Fibroblast of lung (primary cell): ENCODE measurements at places on chromosomes 6 and 20. TPM values are rescaled to one million over a fixed set of nuclear protein-coding genes. Genes with fewer than 3 reads are reported as not detected.

GRCh38 chr6:161100072-161100471, 108.5 kb downstream of the MAP3K4 start:
- DNase-seq = no peak
- H3K4me1 ChIP-seq = peaks cover under 1% of the 10 kb centered on the region
- peaks cover 3% of the 10 kb centered on the region for H3K36me3 ChIP-seq
- H3K27me3 ChIP-seq = no peaks in the 10 kb centered on the region
- H3K27ac ChIP-seq = no peak overlapping the region
- H3K4me3 ChIP-seq = no peak overlapping the region

PRDM13 gene
- not detected in 2 replicates for total RNA-seq

SIGLEC1 gene
- total RNA-seq = not detected in 2 replicates

GRCh38 chr6:170075659-170076223, 215.1 kb downstream of the DLL1 start:
- no peaks in the 10 kb centered on the region for H3K27me3 ChIP-seq
- no peak overlapping the region for H3K4me3 ChIP-seq
- DNase-seq = no peak

HS3ST5 gene
- total RNA-seq = under 0.01 TPM in 1 of 2 replicates, not detected in the other

DNA sequence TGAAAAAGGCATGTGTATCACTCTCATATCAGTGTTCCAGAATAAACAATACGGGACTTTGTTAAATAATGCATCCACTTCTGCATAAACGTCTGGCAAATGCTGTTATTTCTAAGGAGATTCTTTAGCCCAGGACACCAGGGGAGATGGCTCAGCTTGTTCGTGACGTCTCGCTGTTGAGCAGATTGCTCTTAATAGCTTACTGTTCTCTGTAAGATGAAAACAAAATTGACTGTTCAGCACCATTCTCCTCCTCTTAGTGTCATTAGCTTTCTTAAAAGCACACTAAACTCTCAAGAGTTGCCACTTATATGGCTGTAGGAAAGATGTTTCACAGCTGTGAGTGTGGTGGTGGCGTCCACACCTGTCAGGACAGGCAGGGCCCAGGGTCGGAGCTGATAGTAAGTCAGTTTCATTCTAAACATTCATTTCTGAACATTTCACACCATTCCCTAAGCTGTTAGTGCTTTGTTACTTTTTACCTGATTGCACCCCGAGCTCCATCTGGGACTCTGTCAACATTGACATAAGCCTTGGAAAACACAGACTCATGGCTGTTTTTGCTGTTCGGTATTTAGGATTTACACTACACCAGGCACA, 132.1 kb downstream of the ZDHHC14 start:
- no peak overlapping the region for H3K27ac ChIP-seq
- no peaks in the 10 kb centered on the region for H3K27me3 ChIP-seq
- DNase-seq = no peak
- no peak overlapping the region for H3K4me3 ChIP-seq
- no peaks in the 10 kb centered on the region for H3K4me1 ChIP-seq

GRCh38 chr6:124490122-124490521, 472.1 kb upstream of the RNF217 start:
- H3K36me3 ChIP-seq = no peaks in the 10 kb centered on the region
- H3K27me3 ChIP-seq = no peaks in the 10 kb centered on the region
- DNase-seq = peak; percentile 56
- H3K27ac ChIP-seq = no peak overlapping the region

DNA sequence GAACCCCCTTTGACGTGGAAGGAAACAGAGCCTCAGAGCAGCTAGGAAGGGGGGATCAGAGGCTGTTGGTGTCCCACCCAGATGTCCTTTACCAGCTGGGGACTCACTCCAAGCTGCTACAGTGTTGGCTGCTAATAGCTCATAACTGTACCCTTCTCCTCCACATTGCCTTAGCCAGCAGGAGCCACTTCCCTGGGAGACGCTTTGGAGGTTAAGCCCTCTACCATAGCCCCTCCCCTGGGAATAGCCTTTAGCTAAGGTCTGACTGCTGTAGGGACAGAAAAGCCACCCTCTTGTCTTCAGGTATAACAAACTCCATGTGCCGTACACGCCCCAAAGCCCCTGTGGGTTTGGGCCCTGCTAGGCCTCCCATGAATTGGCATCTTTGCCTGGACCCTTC, 238.6 kb downstream of the LRFN2 start:
- H3K4me3 ChIP-seq = no peak overlapping the region
- DNase-seq = no peak
- no peak overlapping the region for H3K27ac ChIP-seq
- no peaks in the 10 kb centered on the region for H3K4me1 ChIP-seq
- H3K36me3 ChIP-seq = no peaks in the 10 kb centered on the region

- no peak for DNase-seq
- no peak overlapping the region for H3K4me3 ChIP-seq
- H3K27ac ChIP-seq = no peak overlapping the region
- peaks cover 6% of the 10 kb centered on the region for H3K4me1 ChIP-seq
- H3K27me3 ChIP-seq = no peaks in the 10 kb centered on the region
- no peaks in the 10 kb centered on the region for H3K36me3 ChIP-seq
Observed at GRCh38 chr6:20924911-20925543, 390.8 kb downstream of the CDKAL1 start.

ESR1 gene
- total RNA-seq = 0.50 and 1.0 TPM in 2 replicates

- H3K27ac ChIP-seq = no peak overlapping the region
- no peak overlapping the region for H3K4me3 ChIP-seq
- H3K36me3 ChIP-seq = no peaks in the 10 kb centered on the region
- H3K27me3 ChIP-seq = no peaks in the 10 kb centered on the region
Observed at GRCh38 chr6:168601546-168601945, 160.6 kb downstream of the SMOC2 start.

DNA sequence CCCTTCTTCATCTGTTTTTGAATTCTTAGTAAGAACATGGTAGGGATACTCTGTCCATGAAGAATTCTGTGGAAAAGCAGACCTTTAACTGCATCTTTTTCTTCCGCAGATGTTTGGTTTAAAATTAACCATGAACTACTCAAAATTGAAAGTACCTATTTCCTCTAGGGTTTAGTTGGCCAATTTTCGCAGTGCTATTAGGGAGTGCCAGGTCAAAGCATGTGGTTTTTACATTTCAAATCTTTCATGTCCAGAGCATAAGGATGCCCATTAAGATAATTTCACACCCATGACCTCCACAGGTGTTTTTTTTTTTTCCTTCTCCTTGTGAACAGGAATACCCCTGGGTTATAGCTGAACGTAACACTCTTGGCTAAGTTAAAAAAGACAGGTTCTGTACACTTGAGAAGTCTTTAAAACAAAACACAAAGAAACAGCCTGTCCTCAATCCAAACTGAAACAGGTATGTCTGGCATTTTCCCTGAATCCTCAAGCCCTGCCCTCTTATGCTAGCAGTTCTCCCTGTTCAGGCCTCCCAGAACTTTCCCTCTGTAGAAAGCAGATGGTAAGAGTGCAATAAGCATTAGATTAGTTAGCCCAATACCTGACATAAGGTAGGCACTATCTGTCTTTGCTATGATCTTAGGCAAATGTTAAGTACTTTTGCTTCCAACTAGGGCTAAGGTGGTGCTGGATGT, 67.1 kb downstream of the ELOVL5 start:
- DNase-seq = no peak
- no peaks in the 10 kb centered on the region for H3K4me1 ChIP-seq
- no peak overlapping the region for H3K4me3 ChIP-seq
- no peaks in the 10 kb centered on the region for H3K36me3 ChIP-seq
- H3K27me3 ChIP-seq = no peaks in the 10 kb centered on the region
- no peak overlapping the region for H3K27ac ChIP-seq

DCDC2 gene
- under 0.01 TPM in 1 of 2 replicates, not detected in the other for total RNA-seq

EYA4 gene
- total RNA-seq = 23.9 and 38.0 TPM in 2 replicates

DNA sequence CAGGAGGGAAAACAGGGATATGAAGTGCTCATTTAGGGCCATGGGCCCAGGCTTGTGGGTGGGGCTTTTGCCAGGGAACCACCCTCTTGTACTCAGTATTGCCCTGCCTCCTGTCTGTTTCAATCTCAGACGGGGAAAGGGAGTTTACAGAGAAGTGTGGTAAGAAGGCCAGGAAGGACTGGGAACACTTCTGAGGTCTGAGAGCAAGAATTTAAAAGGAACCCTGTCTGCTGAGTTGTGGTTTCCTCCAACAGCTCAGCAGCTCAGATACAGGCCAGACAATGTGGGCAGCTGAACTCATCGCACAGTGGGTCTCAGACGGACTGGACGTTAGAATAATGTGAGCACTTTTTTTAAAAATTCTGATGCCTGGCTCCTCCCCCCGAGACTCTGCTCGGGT, 354.1 kb upstream of the ARID1B start:
- no peaks in the 10 kb centered on the region for H3K27me3 ChIP-seq
- no peak overlapping the region for H3K27ac ChIP-seq
- H3K36me3 ChIP-seq = no peaks in the 10 kb centered on the region
- H3K4me3 ChIP-seq = no peak overlapping the region
- peak; percentile 88 for DNase-seq
- H3K4me1 ChIP-seq = no peaks in the 10 kb centered on the region

- H3K27ac ChIP-seq = peak within 1 kb of the TSS; percentile 72
- DNase-seq = peak; percentile 63
- H3K36me3 ChIP-seq = peaks cover 22% of the 10 kb centered on the region
- H3K27me3 ChIP-seq = no peaks in the 10 kb centered on the region
- peaks cover 8% of the 10 kb centered on the region for H3K4me1 ChIP-seq
Observed at GRCh38 chr20:63739130-63740069, at the start of gene SLC2A4RG. TSS of gene SLC2A4RG (plus strand) at chr20:63739776. CDS start at chr20:63739913, 137 bp downstream.

- no peaks in the 10 kb centered on the region for H3K4me1 ChIP-seq
- H3K27ac ChIP-seq = no peak overlapping the region
- DNase-seq = no peak
- no peak overlapping the region for H3K4me3 ChIP-seq
- H3K36me3 ChIP-seq = no peaks in the 10 kb centered on the region
Observed at GRCh38 chr20:29427201-29428060, 1830.0 kb upstream of the DEFB115 start.

DNA sequence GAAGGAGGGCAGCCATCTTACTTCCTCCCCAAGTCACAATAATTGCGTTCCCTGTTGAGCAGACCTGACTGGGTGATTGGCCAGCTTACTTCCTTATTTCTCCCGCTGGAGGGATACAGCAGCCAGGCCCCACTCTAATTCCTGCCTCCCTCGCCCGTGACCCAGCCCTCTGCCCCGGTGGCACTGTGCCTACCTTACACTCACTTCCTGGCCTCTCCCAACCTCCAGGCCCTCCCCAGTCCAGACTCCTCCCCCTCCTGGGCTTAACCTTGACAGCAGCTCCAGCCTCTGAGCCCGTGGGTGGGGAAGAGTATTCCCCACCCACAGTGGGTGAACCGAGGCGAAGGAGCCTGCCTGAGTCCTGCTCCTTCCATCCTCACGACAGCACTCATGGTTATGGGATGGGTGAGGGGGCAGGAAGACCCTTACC, 3.0 kb downstream of the BAK1 start:
- DNase-seq = no peak
- H3K36me3 ChIP-seq = peaks cover 16% of the 10 kb centered on the region
- H3K4me3 ChIP-seq = no peak overlapping the region
- no peaks in the 10 kb centered on the region for H3K27me3 ChIP-seq
- H3K27ac ChIP-seq = no peak overlapping the region

DNA sequence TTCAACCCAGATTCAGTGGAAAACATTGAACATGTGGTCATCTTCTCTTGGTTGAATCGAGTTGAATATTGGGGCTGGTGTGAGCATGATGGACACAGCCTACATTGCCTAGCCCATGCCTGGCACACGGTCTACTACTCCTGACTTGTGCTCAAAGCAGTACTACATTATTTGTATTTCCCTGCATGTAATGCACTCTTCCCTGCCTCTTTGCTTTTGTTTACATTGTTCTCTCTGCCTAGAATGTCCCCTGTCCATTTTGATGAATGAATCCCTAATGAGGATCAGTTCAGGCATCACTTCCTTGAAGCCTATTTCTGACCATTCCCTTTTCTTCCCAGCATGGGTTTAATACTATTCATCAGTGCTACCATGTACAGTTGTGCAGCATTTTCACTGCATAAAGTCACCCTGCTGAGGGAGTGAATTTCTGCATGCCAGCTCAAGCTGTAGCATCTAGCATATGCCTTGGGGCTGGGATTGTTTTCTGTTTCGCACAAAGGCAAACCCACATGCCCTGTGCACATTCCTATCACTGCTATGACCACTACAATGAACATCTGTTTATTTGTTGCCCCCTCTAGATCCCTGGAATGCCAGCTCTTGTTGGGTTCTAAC, 75.3 kb upstream of the CCN6 start:
- no peaks in the 10 kb centered on the region for H3K27me3 ChIP-seq
- DNase-seq = peak; percentile 55
- H3K4me1 ChIP-seq = peaks cover 16% of the 10 kb centered on the region
- no peaks in the 10 kb centered on the region for H3K36me3 ChIP-seq
- H3K27ac ChIP-seq = no peak overlapping the region
- no peak overlapping the region for H3K4me3 ChIP-seq

MRPS18B gene
- 76.8 and 85.5 TPM in 2 replicates for total RNA-seq

- no peak for DNase-seq
- peaks cover 16% of the 10 kb centered on the region for H3K36me3 ChIP-seq
- no peaks in the 10 kb centered on the region for H3K27me3 ChIP-seq
- H3K4me3 ChIP-seq = no peak overlapping the region
- no peak overlapping the region for H3K27ac ChIP-seq
- peaks cover 19% of the 10 kb centered on the region for H3K4me1 ChIP-seq
Observed at GRCh38 chr20:17939622-17940223, 28.9 kb downstream of the SNX5 start.

- H3K4me3 ChIP-seq = no peak overlapping the region
- no peak overlapping the region for H3K27ac ChIP-seq
- H3K4me1 ChIP-seq = no peaks in the 10 kb centered on the region
Observed at GRCh38 chr6:164871783-164872182, 437.6 kb downstream of the C6orf118 start.

DNA sequence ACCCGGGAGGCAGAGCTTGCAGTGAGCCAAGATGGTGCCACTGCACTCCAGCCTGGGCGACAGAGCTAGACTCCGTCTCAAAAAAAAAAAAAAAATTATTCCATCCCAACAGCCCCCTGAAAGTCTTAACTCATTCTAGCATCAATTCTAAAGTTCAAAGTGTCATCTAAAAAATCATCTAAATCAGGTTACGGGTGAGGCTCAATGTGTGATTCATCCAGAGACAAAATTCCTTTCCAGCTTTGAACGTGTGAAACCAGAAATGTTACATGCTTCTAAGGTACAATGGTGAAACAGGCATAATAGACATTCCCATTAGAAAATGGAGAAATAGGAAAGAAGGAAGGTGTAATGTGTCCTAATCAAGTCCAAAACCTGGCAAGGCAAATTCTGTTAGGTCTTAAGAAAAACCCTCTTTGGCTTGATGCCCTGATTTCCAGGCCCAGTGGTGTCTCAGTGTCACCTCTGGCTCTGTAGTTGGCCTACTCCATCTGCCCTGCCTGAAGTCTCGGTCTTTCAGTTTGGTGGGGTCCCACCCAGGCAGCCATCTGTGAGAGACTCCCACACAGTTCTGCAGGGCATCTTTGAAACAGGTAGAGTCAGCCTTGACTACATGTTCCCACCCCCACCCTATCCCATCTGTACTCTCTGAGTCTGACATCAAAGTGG, 43.5 kb downstream of the HFE start:
- no peaks in the 10 kb centered on the region for H3K36me3 ChIP-seq
- no peak for DNase-seq
- H3K4me3 ChIP-seq = no peak overlapping the region
- H3K4me1 ChIP-seq = no peaks in the 10 kb centered on the region

GRCh38 chr6:105628156-105628860, 225.4 kb upstream of the PREP start:
- no peak overlapping the region for H3K27ac ChIP-seq
- no peaks in the 10 kb centered on the region for H3K36me3 ChIP-seq
- H3K4me3 ChIP-seq = no peak overlapping the region
- H3K27me3 ChIP-seq = peaks cover 3% of the 10 kb centered on the region

GRCh38 chr20:38665506-38666285, 58.6 kb upstream of the SLC32A1 start:
- H3K4me1 ChIP-seq = no peaks in the 10 kb centered on the region
- no peak overlapping the region for H3K27ac ChIP-seq
- DNase-seq = no peak
- no peaks in the 10 kb centered on the region for H3K36me3 ChIP-seq
- H3K27me3 ChIP-seq = no peaks in the 10 kb centered on the region
- no peak overlapping the region for H3K4me3 ChIP-seq
